Activated CD8-positive, alpha-beta memory T cell treated with anti-CD3 and anti-CD28 coated beads for 1 hour (primary cell): ENCODE measurements at places on chromosomes 7 and 10.

DNA sequence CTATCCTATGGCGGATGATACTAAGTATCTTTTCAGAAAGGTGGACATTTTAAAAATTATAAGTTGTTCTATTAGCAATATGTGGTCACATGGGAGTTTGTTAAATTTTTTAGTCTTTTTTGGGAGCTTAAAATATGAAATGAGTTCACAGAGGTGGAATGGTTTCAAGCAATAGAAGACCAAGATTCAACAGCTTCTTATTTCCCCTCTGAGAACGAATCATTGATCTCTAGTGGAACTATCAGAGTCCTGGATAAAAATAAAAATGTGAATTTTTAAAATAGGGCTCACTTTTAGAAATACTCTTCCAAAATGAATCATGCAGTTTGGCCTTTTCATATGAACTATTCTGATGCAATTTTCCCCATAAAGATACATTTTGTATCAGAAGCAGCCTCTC is 467.7 kb upstream of the KLF6 start:
- DNase-seq: no peak

GRCh38 chr7:123867225-123867624 is 22.3 kb downstream of the HYAL4 start:
- DNase-seq: no peak

GRCh38 chr10:63030536-63030935 is 102.6 kb upstream of the NRBF2 start:
- no peak for DNase-seq

DNA sequence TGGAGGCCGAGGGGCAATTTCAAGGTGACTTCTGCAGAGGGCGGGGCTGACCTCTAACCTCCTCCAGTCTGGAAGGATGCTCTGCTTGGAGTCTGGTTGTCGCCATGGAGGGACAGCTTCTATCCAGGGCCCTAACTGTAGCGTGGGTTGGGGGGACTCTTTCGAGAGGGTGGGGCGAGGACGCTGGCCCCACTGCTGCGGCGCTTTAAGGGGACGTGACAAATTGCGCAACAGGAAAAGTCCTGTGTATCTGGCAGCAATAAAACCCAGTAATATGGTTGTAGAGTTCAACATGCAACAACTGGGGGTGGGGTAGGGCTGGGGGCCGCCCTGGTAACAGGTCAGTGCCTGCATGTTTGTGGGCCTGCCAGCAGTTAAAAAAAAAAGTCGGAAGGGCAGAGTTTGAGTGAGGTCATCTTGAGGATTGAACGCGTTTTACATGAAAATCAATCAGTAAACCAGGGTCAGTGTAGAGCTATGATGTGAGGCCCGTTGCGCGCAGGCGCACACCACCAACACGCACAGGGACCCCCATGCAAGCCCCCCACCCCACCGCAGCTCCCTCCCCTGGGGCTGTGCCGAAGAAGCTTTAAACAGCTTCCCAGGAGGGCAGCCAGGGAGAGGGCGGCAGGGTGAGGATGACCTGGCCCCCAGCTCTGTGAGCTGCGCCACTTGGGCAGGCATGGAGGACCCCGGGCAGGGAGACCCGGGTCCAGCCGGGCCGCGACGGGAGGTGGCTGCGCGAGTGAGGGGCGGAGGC is 4.3 kb downstream of the SHH start:
- DNase-seq: no peak

DNA sequence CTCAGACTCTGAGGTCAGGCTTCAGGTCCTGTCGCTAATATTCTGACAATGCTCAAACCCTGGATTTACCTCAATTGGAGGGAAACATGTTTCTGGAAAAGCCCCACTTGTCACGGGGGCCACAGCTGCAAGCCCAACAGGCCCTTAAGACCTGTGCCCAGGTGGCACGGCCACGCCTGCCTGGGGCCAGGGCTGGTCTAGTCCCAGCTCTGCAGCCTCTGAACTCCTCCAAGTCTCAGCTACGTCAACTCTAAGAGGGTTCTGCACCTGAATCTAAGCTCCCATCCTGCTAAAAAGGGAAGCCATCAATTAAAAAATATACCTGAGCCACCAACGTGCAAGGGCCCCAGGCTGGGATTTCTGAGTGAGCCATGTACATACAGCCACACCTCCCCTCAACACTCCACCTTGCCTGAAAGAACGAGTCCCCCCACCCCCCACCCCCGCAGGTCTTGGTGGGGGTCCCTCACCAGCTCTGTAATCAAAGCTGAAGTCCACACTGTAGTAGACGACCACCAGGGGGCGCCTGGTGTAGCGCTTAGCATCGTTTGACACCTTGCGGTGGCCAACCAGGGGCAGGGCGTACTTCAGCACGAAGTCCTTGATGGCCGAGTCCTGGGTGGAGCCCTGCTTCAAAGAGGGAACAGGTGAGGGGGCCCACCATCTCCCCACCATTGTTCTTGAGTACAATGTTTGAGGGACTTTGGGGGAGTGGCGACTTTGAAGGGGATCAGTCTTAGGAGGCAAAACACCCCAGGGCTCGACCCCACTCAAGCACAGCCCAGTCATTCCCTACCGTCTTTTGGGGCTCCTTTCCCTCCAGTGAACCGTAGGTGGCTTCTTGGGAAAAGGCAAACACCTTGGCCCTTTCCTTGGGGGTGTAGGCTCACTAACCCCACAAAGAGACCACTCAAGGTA is 22.6 kb downstream of the PDIA4 start:
- peak; percentile 63 for DNase-seq

- no peak for DNase-seq
Observed at GRCh38 chr10:73799899-73800559, 11.4 kb downstream of the NDST2 start.

- no peak for DNase-seq
Observed at GRCh38 chr10:25393621-25394020, 218.8 kb downstream of the GPR158 start.

GRCh38 chr10:105258036-105258673 is 617.1 kb downstream of the SORCS3 start:
- DNase-seq: no peak

DNA sequence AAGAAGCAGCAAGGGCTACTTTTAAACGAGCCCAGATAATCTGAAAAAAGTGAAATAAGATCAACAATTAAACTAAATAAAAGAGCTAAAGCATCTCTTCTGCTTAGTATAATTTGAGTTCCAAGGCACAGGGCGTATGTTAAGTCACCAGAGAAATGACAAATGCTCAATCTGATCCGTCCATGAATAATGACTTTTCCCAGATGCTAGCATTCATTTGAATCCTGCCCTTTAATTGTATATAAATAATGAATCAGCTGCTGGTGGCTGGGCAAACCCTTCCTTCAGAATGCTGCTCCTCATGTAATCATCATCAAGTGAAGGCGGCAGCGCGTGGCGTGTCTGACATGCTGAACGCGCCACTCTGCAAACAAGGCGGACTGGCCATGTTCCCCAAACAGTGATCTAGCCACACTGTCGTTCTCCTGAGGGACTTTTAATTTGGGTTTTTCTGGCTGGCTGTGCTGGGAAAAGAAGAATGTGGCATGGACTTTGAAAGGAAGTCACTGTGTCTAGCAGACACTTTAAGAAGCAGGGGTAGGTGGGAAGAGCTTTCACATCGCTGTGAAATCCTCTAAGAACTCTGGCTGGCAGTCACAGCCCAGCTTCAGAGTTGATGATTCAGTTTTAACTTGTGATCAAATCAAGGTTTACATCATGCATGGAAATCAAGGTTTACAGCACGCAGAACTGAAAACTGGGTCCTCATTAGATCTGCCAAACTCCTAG is 70.7 kb downstream of the BEND7 start:
- no peak for DNase-seq

- no peak for DNase-seq
Observed at GRCh38 chr7:37336259-37336658, 112.4 kb downstream of the ELMO1 start.

DNA sequence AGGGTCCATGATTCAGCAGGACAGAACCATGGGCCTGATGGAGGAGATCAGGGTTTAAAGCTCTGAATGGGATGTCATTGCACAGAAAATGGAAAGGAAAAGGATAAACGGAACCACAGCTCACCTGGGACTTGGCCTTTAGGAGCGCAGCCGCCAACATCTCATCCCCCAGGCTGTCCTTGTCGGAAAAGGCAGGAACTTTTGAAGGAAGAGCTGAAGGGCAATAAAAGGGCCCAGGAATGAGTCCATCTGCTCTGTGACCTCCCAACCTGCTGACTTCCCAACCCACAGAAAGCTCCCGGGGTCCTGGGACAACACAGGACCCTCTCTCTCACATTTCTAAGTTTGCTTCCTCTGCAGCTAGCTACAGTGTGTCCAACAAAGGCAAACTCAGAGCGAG is 6.1 kb downstream of the ZNF3 start:
- no peak for DNase-seq

GRCh38 chr10:81848514-81848913 is 26.5 kb upstream of the NRG3 start:
- no peak for DNase-seq

DNA sequence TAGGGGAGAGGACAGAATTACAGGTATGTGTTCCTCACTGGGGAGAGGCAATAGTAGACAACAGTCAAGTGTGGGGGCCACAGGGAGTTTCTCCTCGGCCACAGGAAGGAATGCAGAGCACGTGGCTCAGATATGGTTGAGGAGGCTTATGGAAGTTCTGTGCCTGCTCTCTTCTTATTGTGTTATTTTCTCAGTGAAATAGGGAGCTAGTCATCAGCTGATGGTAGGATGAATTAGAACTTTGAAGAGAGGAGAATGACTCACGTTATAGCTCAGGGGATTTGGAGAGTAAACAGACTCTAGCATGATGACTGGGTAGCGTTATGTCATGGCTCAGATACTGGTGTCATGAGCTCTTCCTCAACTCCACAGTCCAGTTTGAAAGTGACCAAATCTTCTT is 308.3 kb upstream of the IGFBP3 start:
- DNase-seq: no peak

- no peak for DNase-seq
Observed at GRCh38 chr10:14240253-14241189, 90.2 kb downstream of the FRMD4A start.

GRCh38 chr7:28276298-28276697 is 95.7 kb upstream of the JAZF1 start:
- DNase-seq: no peak

DNA sequence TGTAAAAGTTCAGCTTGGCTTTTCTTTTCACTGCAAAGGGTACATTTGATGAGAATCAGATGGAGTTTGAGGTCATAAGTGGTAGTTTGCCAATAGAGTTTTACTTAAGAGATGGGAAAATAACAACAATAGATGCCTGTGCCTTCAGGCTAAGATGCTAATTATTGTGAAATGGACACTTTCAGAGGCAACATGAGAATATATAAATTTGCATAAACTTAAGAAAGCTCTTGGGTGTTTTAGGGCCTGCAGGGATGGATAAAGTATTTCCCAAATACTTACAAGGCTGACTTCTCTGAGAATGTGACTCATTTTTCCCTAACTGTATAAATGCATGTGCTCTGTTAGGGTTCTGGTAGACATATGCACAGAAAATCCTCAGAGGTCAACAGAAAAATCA is 200.3 kb upstream of the SVIL start:
- no peak for DNase-seq

GRCh38 chr7:82444220-82444909 is 788 bp upstream of the CACNA2D1 start:
- DNase-seq: no peak
